ENCODE measurements at places on chromosomes 5 and 9.

DNA sequence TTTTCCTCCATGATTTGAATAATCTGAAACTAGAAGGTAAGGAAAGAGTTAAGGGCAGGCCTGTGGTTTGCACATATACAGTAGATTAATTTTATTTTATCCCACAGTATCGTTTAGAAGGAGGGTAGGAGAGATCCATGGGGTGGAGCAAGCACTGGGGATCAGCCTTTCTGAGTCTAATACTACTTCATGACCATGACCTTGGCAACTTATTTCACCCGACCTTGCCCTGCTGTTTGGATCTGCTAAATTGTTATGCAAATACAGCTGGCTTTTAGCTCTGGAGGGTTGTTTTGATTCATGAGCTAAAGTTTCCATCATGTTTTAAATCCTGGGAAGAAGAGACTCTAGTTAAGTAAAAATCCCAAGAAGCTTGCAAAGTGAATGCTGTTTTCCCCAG lies 864 bp upstream of the GRIN3A start:
- DNase-seq: no peak

- DNase-seq: no peak
Observed at GRCh38 chr9:4553951-4554381, 63.7 kb downstream of the SLC1A1 start.

DNA sequence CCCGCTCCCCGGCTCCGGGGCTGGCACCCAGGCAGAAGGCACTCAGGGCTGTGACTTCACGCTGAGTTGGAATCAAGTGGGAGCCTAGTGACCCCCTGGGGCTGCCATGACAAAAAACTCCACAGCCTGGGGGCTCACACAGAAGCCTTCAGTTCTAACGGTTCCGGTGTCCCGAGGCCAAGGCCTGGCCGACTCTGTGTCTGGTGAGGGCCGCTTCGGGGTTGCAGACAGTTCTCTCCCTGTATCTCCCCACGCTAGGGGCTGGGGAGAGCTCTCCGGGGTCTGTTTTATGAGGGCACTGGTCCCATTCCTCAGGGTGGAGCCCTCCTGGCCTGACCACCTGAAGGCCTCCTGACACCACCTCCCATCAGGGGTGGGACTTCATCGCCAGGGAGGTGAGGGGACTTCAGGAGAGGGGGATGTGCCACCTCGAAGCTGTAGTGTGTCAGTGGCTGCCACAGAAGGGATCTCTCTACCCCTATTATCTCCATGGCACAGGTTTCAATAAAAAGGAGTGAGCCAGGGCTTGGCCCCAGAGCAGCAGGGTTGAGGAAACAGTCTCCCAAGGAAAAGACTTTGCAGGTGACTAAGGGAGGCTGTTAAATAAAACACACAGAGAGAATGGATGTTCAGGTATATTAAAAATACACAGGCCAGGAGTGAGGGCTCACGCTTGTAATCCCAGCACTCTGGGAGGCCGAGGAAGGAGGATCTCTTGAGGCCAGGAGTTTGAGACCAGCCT lies 1.5 kb upstream of the SLC6A3 start:
- DNase-seq: no peak

- DNase-seq: no peak
Observed at GRCh38 chr9:88494983-88495721, 39.8 kb upstream of the NXNL2 start.
